Cortex of kidney (tissue), 1 donor: ENCODE measurements at places on chromosomes 13 and 19.
A peak's percentile ranks its signal among the peaks of the same experiment; 100 is the strongest.

GRCh38 chr19:19460761-19461265 is 54.5 kb downstream of the TSSK6 start:
- DNase-seq = no peak

- DNase-seq = no peak
Measured at GRCh38 chr13:97106323-97106722, 112.0 kb upstream of the OXGR1 start.

GRCh38 chr19:20321139-20321763 is 154.2 kb downstream of the ZNF486 start:
- DNase-seq = no peak

DNA sequence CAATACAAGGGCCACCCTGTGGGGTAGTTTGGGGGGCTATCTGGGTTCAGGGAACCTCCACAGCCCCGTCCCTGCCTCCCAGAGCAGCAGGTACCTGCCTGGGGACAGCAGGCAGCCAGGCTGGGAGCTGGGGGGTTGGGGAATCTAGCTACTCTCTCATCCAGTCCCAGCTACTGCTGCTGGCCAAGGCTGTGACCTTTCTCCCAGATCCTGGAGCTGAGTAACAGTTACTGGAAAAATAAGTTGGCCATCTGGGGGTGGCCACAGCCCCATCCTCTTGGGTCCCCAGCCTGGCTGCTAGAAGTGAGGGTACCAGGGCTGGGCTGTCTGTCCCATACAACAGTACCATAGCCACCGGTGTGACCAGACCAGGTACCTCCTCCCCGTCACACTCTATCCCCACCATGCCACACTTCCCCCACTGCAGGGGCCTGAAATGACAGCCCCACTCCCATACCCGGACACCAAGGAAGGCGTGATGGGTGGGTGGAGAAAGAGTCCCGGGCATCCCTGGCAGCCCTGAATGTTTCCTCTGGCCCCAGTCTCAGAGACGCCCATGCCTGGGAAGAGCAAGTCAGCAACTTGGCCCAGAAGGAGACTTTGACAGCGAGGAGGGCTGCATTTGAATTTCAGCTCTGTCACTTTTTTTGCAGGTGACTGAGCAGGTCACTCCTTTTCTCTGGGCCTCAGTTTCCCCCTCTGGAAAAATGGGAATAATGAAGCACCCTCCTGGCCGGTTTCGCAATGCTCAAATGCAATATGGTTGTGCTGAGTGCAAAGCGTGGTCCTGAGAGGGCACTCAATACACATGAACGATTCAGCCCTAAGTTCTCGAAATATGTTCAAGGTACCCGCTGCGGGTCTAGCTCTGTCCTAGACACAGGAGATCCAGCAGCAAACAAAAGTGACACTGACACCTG is 30.7 kb upstream of the NFIC start:
- no peak for DNase-seq

GRCh38 chr13:110615322-110616102 is at the start of gene NAXD:
NAXD (plus strand) TSS chr13:110615545; CDS start chr13:110615602, 57 bp downstream.
- DNase-seq = peak; percentile 56

GRCh38 chr19:50708179-50708879 is 11.3 kb downstream of the SHANK1 start:
- no peak for DNase-seq

DNA sequence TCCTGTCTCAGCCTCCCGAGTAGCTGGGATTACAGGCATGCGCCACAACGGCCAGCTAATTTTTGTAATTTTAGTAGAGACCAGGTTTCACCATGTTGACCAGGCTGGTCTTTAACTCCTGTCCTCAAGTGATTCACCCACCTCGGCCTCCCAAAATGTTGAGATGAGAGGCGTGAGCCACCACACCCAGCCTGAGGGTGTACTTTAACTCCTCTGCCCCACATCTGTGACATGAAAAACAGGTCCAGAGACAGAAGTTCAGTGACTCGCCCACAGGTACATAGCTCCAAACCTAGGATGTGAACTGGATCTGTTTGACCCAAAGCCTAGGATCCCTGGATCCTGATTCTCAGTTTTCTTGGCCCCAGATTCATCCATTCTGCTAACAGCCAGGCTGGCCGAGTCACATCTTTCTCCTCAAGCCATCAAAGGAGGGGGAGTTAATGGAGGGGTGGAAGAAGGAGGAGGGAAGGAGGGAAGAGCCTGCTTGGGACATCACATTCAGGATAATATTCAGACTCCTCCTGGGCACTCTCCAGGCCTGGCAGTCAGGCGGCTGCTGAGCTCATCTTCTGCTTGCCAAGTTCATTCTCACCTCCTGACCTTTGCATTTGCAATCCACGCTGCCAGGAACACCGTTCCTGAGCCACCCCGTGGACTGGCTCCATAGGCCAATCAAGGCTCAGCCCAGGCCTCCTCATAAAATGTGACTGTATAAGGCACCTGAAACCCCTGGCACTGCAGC is 3.1 kb downstream of the SPC24 start:
- DNase-seq = no peak

- DNase-seq = no peak
Measured at GRCh38 chr19:38686530-38686888, 39.1 kb downstream of the ACTN4 start.

- no peak for DNase-seq
Measured at GRCh38 chr19:1453525-1454364, 3.8 kb downstream of the APC2 start.

GRCh38 chr13:43661161-43661830 is 125.5 kb downstream of the ENOX1 start:
- DNase-seq = no peak

- no peak for DNase-seq
Measured at GRCh38 chr13:47215736-47216135, 318.9 kb upstream of the HTR2A start.

GRCh38 chr19:17107546-17108452 is 32.2 kb downstream of the MYO9B start:
- DNase-seq = no peak

GRCh38 chr19:32649751-32650150 is 25.2 kb downstream of the ANKRD27 start:
- no peak for DNase-seq

DNA sequence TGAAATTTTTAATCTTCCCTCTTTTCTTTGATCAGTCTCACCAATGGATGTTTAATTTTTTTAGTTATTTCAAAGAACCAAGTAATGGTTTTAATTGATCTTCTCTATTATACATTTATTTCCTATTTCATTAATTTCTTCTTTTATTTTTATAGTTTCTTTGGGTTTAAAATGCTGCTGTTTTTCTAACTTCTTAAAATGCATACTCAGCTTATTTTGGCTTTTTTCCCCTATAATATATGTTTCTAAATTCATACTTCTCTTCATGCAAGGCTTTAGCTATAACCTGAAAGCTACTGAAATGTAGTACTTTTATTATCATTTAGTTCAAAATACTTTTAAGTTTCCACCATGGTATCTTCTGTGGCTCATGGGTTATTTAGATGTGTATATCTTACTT is 53.9 kb downstream of the ANKRD10 start:
- no peak for DNase-seq

DNA sequence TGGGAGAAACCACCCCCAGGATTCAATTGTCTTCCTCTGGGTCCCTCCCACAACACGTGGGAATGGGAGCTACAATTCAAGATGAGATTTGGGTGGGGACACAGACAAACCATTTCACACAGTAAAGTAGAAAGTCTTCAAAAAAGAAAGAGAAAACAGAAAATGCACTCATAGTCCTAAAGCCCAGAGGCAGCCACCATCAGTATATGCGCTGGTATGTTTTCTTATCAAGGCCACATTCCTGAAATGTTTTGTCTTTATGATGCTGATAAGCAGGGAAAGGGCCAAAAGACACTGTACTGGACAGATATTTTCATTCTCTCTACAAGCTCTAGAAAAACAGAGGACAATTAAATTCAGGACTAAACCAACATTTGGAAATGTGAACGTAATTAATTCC is 375.8 kb upstream of the TSHZ3 start:
- DNase-seq = no peak

DNA sequence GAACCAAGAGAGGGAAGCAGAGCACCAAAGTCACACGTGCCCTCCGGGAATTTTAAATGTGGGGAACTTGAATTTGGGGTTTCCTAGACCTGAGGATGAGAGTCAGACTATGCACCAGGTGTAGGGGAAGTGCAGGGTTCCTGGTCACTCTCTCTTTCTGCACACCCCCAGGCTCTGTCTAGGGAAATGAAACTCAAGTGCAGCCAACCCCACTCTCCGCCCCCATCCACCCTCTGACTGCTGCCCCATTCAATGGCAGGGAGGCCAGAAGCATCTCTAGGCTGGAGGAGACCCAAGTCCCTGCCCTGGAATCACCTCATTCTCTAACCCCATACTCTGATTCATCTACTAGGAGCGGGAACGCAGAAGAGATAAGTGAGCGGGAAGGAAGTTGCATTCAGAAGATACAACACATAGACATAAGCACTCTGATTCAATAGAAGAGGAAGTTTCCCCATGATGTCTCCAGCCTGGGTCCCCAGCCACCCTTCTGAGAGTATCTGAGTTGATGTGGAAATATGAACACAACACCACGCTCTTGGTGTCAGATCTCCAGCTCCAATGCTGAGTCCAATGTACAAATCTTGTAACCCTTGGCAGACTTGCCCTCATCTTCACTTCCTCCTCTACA is 4.7 kb upstream of the SIGLEC14 start:
- DNase-seq = no peak

GRCh38 chr13:98918771-98919170 is 59.1 kb downstream of the DOCK9 start:
- DNase-seq = no peak

GRCh38 chr13:47673009-47673850 is 327.8 kb downstream of the SUCLA2 start:
- no peak for DNase-seq

DNA sequence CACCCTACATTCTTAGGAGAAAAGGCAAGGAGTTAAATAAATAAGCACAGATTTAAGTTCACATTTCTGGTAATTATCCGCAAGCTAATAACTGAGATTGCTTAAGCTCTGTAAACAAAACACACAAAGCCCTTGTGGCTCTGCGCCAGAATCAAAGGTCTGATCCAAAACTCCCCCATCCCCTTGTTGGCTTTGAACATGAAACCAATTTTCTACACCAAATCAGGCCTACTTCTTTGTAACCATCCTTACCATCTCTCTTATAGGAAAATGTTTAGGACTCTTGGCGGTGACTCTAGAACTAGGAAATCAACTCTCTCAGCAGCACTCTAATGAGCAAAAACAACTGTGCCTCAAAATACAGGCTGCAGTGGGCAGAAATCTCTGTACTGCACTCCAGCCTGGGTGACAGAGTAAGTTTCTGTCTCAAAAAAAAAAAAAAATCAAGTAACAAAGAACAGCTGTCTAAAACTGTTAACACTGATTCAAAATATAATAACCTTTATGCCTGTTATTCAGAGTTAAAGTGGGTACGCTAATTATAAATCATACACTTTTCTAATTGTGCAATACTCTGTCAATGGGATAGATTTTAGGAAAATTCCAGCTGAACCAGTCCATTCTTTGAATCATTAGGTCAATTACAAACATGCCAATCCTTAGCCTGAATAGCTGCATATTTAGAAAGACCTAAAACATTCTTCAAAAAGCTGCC is 25.8 kb downstream of the ABCC4 start:
- no peak for DNase-seq

DNA sequence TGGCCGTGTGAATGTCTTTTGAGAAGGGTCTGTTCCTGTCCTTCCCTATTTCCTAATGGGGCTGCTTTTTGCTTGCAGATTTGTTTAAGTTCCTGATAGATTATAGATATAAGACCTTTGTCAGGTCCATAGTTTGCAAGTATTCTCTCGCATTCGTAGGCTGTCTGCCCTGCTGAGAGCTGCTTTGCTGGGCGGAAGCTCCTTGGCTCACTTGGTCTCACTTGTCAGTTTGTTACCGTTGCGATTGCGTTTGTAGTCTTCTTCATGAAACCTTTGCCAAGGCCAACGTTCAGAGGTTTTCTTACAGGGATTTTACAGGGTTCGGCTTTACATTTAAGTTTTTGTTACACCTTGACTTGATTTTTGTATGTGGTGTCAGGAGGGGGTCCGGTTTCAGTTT is 44.0 kb upstream of the TFDP1 start:
- DNase-seq = no peak

DNA sequence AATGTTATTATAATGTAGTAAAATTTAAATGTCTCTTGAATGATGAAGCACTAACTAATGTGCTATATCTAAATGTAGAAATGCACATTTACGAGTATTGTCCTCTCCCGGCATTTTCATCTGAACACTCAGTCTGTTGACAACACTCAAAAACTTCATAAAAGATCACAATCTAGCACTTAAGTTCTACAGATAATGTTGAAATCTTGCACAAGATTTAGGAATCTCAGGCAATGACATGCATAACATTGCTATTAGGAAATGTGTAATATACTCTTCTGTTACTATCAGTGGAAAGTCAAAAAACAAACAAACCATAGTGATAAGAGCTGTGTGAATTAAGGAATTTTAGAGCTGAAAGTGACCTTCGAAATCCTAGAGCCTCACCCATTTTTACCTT is 37.5 kb upstream of the XPO4 start:
- DNase-seq = no peak

DNA sequence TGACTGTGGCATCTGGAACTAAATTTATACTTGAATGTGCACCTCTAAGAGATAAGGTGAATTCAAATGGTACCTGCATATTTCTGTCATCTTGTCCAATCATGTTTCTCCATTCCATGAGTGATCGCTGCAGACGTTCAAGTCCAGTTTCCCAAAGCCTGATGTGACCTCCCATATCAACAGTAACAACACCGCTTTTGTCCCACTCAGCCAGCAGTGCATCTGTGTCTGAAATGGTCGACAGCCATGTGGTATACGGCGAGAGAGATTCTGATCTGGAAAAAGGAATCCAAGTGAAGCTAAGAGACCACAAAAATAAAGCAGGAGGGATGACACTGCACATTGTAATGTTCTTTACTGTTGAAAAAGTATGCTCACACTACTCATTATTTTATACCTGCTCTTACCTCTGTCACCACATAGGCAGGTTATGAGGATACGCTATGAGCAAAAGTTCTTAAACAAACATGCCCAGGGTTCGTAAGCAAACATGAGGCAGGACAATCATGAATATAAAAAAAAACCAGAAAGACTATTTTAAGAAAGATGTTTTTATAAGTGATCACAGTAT is 213.6 kb downstream of the RGCC start:
- no peak for DNase-seq

DNA sequence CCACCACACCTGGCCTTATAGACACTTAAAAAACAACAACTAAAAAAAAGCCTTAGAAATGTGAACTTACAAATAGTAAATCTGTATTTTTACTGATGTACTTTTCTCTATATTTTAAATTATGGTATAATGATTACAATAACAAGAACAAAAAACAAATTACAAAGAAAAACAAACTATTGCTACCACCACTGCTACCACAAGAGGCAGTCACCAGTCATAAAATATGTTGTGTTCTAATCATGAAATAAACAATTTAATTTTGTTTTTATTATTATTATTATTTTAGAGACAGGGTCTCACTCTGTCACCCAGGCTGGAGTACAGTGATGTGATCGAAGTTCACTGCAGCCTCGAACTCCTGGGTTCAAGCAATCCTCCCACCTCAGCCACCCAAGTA is 72.2 kb downstream of the DIAPH3 start:
- no peak for DNase-seq

DNA sequence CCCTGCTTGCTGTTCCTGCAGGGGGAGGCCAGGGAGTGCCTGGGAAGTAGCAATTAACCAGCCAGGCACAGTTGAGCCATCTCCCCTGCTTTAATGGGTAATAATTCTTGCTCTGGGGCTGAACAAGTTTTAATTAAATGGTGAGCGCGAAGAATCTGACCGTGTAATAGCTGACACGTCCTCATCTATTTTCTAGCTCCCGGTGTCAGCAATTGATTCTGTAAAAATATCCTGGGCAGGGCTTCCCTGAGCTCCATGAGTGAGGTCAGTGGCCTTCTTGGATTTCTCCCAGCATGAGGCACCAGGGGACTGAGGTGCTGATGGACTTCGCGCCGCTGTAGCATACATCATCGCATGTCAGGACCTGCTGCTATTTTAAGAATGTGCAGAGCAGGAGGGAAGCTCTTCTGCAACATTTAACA is 26.9 kb downstream of the SIPA1L3 start:
- DNase-seq = no peak
